ENCODE measurements at places on chromosomes 1 and 21.

DNA sequence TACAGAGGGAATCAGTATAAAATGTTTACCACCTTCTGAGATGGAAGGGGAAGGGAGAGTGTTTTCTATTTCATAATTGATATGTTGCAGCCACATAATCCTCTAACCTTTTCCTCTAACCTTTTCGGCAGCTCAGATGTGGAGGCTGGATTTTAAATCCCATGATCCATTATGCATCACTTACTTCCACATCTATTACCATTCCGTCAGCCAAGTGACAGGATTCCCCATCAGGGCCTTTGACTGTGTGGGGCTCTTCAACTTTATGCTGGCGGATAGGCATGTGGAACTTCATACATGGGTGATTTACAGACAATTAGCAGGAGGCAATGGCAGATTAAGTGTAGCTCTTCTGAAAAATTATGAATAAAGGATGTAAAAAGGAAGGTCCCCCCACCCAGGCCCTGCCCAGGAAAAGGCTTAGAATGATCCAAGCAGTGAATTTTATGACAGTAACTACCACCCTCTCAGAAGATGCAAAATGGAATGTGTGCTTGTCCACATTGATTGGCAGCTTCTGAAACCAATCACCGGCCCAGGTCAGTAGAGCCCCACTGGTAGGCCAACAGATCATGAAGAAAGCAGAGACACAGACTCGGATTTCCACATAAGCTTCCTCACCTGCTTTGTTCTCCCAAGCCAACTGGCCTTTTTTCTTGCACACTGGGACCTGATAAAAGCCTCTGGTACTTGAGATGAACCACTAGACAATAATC is 147.0 kb downstream of the ST6GALNAC5 start:
- ATAC-seq: no peak

DNA sequence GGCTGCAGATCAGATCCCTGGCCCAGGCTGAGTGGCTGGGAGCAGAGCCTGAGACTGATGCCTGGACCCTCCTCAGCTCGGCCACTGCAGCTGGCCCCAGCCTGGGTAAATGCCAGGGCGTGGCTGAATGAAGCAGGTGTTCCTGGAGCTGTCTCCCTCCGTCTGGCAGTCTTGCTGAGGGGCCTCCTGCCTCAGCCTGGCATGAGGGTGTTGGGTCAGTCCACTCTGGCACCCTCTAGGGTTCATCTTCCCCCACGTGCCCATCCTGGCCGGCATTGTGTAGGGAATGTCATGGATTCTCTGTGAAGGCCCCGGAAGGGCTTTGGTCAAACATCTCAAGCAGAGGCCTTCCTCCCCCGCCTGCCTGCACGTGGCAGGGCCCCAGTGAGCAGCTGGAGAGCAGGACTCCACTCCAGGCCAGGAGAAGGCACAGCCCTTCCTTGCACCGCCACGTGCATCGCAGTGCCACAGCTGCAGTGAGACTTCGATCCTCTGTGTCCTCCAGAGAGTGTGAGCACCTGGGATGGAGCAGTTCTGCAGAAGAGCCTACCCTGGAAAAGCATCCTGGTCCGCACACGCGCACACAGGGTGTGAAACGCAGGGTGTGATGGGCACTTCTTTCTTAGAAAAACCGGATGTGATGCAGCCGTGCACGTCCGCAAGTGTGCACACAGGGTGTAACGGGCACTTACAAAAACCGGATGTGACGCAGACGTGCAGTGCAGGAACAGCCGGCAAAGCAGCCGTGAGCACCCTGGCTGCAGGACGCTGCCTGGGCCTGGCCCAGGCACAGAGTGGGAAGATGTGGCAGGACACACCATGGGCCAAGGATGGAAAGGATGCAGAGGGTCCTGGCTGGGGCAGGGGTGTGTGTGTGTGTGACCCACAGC is 4.6 kb upstream of the KRTAP10-4 start:
- no peak for ATAC-seq

- no peak for ATAC-seq
These were observed at the start of gene BARHL2 for GRCh38 chr1:90716552-90717355. BARHL2 (minus strand) TSS chr1:90717302; CDS start chr1:90717195, 107 bp downstream.

DNA sequence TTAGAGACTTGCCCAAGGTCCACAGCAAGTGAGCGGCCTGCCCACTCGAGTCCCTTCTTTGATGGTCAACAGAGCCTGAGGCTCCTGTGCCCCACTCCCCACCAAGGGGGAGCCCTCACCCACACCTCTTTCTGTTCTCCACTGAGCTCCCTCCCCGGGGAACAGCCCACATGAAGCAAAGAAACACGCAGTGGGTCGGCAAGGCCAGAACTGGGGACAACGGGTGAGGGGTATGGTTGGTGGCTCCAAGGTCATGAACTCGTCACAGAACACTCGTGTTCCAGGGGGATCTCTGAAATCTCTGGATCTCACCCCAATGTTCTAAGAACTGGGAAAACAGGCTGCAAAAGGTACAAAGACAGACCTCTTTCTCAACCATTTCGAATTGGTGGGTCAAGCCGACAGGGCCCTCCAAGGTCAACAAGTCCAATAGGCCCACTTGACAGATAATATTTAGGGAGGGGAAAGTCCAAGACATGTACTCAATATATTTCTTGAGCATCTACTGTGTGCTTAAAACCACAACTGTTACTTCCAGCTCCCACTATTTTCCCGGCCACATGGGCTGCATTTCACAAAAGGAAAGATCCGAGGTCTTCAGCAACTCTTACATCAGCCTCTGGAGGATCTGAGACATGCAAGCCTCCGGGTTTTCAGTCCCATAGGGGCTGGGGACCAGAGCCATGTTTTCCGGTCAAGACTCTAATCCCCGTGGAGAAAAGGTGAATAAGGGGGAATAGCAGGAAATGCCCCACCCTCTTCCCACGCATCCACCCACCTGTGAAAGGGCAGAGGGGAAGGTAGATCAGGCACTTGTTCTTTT is 1.1 kb upstream of the RAP1GAP start:
- ATAC-seq: no peak

DNA sequence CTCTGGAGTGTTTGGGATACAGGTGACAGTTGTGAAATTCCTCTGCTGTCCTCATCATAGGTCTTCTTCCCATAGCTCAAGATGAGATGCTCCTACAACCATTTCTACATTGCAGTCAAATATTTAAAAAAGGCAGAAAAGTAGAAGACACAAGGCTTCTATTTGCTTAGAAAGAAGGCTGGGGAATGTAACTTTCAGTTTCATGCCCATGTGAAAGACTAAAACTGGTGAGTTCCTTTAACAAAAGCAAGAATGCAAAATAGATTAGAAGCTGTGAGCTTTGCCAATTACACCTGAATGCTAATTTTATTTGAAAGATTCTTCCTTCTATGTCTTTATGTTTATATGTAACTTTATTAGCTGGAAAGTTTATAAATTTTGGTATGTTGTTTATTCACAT is 1682.7 kb downstream of the BRINP3 start:
- ATAC-seq: no peak
